ACHN (cell line): ENCODE measurements at places on chromosomes 2 and 18.

- peak; percentile 63 for DNase-seq
These were observed 41.7 kb upstream of the MALL start for GRCh38 chr2:110157153-110157793.

DNA sequence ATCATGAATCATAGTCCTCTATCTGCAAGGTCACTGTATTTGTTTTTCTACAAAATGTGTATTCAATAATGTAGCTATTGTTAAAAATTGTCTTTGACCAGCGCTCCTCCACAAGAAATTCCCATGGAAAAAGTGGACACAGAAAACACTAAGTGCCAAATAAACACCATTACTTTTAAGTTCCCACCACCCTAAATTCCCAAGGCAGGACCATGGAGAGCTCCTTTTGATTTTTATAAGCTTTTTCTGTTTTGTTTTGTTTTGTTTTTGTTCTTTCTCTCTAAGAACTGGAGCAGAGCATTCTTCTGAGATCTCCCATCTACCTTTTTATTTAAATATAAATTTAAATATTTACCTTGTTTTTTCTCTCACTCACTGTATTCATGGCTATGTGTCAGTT, 44.5 kb downstream of the LRATD1 start:
- DNase-seq: peak; percentile 16

DNA sequence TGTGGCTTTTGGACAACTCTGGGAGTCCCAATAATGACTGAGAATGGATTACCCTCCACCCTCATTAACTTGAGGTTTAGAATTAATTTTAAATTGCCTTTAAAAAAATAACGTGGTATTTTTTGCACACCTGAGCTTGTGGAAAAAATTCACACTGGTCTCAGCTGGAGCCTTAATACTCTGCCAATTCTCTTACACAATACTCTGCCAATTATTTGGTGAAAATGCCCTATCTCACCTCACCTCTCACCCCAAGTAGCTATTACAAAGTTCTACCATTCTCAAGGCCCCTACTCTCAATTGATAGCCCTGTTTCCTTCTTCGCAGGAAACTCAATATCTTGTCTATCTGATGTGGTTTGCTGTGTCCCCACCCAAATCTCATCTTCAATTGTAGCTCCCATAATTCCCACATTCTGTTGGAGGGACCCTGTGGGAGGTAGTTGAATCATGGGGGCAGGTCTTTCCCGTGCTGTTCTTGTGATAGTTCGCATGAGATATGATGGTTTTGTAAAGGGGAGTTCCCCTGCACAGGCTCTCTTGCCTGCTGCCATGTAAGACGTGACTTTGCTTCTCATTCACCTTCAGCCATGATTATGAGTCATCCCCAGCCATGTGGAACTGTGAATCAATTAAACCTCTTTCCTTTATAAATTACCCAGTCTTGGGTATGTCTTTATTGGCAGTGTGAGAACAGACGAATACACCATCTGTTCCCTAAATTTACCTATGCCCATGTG, 27.4 kb upstream of the C2orf69 start:
- no peak for DNase-seq

DNA sequence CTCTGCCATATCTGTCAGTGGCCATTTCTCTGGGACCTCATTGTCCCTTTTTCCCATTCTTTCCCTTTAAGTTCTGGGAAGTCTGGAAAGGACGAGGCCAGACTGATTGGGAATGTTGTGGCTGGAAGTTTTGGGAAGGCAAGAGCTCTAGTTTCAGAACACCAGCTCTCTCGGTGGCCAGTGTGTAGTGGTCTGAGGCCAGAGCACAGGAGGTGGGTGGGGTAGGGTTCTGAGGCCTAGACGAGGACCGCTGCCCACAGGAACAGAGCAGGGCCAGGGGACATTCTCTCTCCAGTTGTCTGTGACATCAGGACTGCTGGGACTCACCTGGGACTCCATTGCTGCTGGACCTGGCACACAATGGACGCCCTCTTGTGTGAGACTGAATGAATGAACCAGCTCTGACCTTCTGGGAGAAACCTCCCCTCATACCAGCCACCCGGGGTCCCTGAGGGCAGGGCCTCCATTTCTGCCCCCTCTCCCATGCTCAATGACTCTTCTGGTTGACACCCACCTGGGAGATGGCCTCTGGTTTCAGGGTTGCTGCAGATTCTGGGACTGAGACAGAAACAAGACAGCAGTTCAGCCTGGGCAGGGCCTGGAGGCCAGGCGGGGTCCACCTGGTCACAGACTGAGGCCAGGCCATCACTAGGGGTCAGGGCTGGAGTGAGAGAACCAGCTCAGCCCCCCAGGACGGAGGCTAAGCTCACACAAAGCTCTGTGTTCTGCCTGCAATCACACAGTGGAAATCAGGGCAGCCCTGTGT, 8.4 kb upstream of the NPPC start:
- DNase-seq: no peak

GRCh38 chr2:183014005-183014404, 24.3 kb downstream of the NCKAP1 start:
- DNase-seq: no peak

- DNase-seq: peak; percentile 48
These were observed 1389.1 kb upstream of the TMEFF2 start for GRCh38 chr2:193583638-193584400.

DNA sequence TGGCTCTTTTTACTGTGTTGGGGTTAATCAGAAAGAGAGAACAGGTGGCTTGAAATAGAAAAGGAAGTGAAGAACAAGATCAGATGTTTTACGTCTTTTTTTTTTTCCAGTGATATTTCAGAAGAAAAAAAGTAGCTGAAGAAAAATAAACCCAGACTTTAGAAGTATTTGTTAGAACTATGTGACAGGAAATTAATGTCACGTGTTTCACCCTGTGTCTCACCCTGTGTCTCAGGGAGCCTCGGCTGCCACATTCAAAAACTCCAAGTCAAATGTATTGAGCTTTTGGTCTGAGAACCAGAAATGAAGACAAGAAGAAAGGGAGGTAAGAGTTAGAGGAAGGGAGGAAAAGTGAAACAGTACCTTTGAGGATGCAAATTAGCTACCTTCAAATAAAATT, 38.0 kb downstream of the AKAIN1 start:
- no peak for DNase-seq
